GM23338 (cell line): ENCODE measurements at places on chromosomes 12 and 14. TPM values are rescaled to one million over a fixed set of nuclear protein-coding genes. Genes with fewer than 3 reads are reported as not detected.

HOXC5 gene
- total RNA-seq, result not detected in 2 replicates

ASIC1 gene
- total RNA-seq, result 1.5 and 1.6 TPM in 2 replicates

C14orf39 gene
- 0.28 and 0.78 TPM in 2 replicates for total RNA-seq

RDH12 gene
- 0.28 and 0.54 TPM in 2 replicates for total RNA-seq

GRCh38 chr12:115922952-115923564, 354.4 kb downstream of the MED13L start:
- no peak overlapping the region for H3K4me3 ChIP-seq
- no peaks in the 10 kb centered on the region for H3K27me3 ChIP-seq
- H3K36me3 ChIP-seq, result no peaks in the 10 kb centered on the region
- no peaks in the 10 kb centered on the region for H3K4me1 ChIP-seq
- no peak overlapping the region for H3K27ac ChIP-seq
